ENCODE measurements at places on chromosomes 2 and 18.
A peak's percentile ranks its signal among the peaks of the same experiment; 100 is the strongest.

GRCh38 chr18:51076503-51076902 lies 46.5 kb downstream of the SMAD4 start:
- no peak for DNase-seq

DNA sequence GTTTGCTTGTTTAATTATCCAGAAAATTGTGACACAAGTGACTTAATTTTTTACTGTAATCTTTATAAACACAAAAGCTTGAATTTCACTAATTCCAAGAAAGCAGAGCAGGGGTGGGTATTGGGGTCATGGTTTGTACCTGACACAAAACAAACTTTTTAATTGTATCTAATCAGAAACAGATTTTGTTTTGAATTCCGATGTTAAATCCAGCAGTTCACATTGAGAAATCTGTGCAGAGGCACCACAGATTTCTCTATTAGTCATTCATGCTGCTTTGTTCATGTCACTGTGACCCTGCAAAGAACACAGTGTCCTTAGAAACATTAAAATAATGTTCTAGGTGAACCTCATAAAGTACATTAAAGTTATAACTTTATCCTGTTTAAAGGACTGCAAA lies 443.4 kb downstream of the NYAP2 start:
- peak; percentile 4 for DNase-seq

DNA sequence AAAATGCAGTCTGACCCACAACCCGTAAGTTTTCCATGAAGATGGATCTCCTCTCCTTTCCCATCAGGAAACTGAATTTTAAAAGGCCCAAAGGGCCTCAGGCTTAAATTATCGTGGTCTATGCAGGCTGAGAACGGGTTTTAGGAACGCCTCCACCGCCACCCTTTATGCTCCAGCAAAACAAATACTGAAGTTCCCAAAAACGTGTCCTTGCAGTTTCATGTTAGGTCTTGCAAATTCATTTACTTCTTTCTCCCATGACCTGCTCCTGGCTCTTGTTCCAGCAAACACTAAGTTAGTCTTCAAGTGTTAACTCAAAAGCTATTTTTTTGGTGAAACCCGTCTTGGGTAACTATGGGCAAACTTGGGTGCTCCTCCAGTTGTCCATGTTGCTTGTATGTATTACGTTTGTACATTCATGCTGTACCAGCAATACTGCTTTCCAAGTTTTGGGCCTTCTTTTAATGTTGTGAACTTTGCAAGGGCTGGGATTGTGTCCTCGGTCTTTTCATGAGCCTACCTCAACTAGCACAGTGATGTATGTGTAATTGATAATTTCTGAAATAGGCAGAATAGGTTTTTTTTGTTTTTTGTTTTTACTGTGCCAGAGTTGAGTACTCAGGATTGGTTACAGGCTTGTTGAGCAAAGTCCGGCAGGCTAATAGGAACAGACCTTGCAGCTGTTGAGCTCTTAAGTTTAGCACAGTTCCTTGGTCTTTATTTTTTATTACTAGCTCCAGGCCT lies 1.8 kb upstream of the RNF149 start:
- DNase-seq: no peak

DNA sequence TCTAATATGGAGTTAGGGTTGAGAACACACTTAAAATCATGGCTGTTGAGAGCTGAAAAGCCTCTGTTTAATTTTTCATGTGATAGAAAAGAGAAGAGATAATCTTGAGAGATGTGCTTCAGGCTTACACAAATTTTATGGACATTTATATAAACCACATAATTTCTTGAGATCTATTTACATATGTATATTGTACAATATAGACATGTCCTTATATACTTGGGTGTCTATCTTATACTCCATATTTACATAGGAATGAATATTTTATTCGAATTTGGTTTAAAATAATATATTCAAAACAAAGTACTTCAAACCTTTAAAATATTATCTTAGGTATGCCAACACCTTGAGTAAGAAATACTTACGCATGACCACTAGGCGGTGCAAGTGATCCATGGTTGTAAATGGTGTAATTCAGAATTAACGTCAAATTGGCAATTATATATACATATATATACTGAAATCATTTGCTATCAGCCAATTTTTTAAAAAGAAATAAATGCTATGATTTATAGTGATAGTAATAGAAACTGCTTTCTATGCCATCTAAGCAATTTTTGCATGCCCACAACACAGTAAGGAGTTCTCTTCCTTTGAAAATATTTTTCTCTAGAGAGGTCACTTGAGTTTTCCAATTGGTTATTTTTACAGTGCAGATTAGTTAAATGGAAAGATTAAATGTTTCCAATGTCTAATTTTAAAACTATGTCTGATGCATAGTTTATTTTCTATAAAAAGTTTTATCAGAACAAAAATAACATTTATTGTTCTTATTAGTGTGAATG lies 37.6 kb upstream of the SPAG16 start:
- peak; percentile 33 for DNase-seq

- DNase-seq: no peak
Observed at GRCh38 chr2:29329899-29330298, 214.7 kb downstream of the CLIP4 start.

DNA sequence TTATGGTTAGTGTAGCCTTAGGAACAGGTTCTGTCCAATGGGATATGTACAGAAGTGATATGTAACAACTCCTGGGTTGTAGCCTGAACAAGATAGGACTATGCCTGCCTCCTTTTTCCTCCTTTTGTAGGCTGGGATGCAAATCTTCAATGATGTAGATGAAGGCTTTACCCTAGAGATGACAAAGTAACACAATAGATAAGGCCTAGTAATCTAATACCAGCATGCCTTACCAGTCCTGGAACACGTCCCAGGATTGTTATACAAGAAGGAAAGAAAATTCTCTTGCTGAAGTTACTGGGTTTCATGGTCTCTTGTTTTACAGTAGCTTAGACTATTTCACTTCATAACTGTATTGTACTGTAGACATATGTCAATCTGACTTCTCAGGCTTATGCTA lies 192.1 kb downstream of the OTX1 start:
- DNase-seq: no peak

DNA sequence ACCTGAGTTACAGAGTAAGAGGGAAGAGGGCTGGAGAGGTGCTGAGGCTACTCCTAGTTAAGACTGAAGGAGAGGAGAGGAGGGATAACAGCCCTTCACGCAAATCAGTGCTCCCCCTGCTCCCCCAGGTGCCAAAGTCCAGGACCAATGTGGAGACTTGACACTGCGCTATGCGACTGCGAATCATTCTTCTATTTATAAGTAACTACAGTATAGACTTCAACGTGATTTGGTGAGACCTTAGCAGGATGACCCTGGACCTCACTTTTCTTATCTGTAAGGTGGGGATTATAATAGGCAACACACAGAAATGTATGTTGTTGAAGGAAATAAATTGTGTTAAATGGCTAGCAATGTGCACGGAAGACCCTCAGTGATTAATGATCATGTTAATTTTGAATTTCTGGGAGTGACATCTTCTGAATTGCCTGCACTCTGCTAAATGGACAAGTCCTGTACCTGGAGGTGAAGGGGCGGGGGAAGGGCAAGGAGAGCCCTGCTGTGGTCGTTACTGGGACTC lies 11.0 kb downstream of the EN1 start:
- DNase-seq: no peak

- no peak for DNase-seq
Observed at GRCh38 chr2:175817221-175817620, 184.8 kb downstream of the LNPK start.

DNA sequence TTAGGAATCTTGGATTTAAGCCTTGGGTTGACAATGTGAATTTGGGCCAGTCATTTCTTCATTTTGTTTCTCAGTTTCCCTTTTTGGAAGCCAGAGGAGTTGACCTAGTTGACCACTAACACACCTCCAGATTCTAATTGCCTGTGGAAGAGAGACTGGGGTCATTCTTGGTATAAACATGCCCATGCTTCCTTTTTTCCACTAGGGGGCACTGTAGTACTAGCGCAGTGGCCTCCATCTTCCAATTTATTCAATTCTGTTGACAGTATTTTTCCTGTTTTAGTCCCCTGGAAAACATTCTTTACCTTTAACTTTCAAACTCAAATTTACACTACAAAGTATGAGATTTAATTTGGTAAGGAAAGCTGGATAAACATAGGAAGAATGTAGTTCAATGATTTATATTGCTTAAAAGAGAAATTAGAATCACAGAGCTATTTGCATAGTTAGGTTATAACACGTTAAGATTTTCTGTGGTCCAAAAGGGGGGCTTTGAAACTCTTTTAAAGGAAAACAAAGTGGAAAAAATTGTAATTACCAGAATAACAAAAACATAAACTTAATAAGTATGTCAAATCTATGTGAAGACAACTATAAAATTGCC lies 57.5 kb upstream of the AGPS start:
- DNase-seq: peak; percentile 60

- DNase-seq: peak; percentile 46
Observed at GRCh38 chr18:53380063-53380639, 844.3 kb downstream of the MBD2 start.

DNA sequence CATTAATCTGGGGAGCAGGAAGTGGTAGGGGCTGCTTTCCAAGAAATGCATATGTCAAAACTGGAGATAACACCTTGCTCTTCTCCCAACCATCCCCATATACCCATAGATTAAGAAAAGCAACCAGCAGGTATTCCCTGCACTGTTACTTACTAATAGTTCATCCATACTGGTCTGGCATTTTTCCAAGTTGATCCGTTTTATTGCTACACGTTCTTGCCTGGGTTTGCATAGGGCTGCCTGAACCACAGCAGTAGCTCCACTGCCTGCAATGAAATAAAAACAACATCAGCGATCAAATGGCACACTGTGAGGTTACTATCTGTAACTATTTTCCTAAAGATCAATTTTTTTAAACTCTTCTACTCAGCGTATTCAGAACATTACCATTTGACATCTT lies 65.6 kb downstream of the STK39 start:
- DNase-seq: no peak

DNA sequence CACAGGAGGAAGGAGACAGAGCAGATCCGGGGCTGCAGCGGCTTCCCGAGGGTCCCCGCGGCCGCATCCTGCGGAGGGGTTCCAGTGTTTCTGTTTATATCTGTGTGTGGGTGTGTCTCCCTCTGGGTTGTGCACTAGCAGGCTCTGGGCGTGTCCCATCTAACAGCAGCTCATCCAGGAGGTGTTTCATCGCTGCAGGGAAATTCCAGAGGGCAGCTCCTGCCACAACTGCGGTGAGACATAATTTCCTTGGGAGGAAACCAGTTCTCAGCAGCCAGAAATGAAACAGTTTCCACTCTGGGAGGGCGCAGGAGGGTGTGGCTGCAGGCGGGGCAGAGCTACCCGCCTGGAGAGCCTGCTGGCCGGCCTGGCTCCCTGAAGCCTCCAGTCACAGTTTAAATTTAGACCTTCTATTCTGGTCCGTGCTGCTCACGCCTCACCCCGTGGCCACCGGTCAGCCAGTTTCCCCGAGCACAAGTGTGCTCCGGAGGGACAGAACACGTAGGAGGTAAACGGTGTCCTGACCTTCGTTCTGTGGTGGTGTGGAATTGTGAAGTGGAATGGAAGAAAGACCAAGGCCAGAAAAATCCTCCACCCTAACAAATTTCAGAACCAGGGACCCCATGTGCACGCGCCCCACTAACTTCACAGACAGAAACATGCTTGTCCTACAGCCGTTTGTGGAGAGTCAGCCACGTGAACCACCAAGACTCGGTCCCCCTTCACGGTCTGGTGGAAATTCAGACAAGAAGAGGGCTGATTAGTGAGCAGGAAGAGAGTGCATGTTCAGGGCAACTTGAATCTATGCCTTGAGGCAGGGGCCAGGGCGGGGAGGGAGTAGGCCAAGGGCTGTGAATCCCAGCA lies 50.2 kb downstream of the TEX44 start:
- peak; percentile 97 for DNase-seq

- no peak for DNase-seq
Observed at GRCh38 chr18:61127714-61128467, 205.3 kb upstream of the CDH20 start.

DNA sequence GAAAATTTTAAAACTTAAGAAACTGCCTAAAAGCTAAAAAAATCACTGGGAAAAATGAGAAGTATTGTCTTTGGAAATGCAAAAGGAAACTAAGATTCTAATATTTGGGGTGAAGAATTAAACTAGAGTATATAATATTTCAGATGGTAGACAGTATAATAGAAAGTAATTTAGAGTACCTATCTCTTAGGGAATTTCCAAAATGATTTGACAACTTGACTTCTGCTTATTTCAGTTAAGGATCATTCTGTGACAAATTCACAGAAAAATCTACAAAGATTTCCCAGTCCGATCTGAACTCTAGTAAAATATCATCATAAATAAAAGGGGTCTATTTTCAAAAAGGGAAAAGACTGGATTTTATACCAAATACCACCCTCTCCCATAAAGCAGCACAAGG lies 99.6 kb downstream of the ATAD2B start:
- DNase-seq: no peak

GRCh38 chr18:23273443-23273966 lies 138.2 kb downstream of the CABLES1 start:
- DNase-seq: no peak

GRCh38 chr18:72935744-72936143 lies 68.0 kb upstream of the NETO1 start:
- no peak for DNase-seq

DNA sequence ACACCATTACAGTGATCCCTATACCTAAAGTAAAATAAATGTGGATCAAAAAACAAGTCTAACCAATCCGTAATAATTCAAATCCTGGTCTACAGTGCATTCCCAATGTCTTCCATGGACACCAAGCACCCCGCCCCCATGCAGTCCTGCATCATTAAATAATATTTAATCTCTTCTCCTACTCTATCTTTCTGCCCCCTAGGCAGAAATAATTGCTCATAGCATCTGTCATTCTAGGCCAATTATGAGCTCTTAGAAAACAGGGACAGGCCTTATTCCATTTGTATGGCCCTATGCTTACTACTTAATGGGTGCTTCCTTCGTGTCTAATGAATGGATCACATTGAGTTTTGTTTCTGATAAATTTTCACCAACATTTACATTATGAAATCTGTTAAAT lies 66.4 kb downstream of the PAX3 start:
- no peak for DNase-seq

- DNase-seq: no peak
Observed at GRCh38 chr2:84052043-84052442, 407.0 kb downstream of the SUCLG1 start.

DNA sequence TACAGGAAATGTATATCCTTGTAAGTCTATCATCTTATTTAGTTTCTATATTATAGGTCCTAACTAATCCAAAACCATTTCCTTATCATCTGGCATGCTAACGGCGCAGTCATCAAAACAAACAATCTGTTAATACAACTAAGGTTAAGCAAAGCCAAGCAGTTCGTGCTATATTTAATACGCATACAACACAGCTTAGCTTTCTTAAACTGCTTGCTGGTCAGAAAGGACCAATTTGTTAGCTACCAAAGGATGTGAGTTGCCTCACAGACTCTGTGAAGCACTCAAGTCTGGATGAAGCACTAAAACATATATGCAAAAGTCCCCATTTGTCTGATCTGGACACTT lies 67.0 kb downstream of the ZEB2 start:
- DNase-seq: no peak
